BJ (cell line): ENCODE measurements at places on chromosomes 11 and 22.

DNA sequence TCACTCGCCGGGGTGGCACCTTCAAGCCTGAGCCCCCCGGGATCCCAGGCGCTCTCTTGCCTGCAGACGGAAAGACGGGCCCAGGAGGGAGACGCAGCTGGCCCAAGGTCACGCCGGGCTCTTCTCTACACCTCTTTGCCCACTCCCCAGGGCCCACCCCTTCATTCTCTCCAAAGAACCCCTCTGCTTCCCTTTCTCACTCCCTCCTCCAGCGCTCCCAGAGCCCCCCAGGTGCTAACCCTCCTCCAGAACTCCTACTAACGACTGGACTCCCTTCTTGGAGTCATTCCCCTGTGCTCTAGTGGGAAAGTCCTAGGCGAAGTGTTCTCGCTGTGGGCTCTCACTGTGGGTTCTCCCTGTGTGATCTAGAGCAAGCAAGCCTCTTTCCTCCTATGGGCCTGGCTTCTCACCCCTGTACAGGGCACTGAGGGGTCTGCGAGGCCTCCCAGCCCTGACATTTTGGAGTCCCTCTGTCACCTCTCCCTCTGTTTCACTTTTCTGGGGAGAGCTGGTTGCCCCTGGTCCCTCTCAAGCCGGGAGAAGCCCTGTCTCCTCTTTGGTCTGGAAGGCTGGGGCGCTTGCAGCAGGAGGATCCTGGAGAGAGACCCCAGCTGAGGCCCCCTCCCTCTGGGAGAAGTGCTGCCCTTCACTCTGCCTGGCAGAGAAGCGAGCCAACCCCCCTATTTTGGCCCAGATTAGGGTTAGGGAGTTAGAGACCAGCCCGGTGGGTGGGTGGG is 858 bp downstream of the OAF start:
- no peak for DNase-seq

DNA sequence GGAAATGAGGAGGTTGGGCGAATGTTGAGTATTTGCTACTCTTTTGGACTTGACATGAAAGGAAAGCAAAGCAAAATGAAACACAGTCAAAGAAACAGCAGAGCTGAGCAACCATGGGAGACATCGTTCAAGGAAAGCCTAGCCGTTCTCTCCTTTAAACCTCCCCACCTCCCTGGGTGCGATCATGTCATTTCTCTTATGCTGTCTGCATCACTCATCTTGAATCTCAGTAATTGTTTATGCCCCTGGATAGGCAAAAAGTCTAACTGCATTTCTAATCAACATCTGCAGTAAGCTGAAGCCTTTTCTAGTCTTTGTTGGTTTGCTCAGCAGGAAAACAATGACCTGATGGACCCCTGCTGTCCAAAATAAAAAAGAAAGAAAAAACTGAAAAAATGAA is 107.0 kb downstream of the MSANTD4 start:
- DNase-seq, result no peak

DNA sequence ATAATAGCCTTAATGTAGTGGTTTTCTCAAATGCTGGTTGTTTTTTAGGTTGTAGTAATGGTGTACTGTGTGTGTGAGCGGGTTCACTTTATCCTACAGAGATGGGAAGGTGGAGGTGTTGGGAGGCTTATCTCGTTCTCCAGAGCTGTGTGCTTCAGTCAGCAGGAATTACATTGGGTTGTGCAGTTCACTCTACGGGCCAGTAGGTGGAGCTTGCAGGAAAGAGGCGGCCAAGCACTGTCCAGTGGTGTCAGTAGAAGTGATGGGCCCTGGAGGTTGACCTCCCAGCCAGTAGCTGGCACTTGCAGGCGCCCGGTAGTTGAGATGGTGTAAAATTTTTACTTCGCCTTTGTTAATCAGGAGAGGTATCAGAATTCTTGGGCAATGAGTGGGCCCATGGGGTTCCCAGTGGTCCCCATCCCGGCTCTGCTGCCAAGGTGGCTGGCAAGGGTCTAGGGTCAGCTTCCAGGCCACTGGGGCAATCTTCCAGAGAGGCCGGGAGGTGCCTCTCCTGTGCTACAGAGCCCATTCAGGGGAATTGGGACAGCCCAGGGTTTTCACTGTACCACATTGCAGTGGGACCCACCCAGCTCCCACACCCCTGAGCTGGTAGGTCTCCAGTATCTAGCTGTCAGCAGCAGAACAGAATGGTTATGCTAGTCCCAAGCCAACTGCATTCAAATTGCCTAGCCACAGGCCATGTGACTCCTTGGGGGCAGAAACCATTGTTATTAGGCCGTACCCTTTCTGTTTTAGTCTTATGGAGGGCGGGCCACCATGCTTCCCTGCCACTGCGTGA is 43.9 kb downstream of the BIRC2 start:
- DNase-seq, result no peak

DNA sequence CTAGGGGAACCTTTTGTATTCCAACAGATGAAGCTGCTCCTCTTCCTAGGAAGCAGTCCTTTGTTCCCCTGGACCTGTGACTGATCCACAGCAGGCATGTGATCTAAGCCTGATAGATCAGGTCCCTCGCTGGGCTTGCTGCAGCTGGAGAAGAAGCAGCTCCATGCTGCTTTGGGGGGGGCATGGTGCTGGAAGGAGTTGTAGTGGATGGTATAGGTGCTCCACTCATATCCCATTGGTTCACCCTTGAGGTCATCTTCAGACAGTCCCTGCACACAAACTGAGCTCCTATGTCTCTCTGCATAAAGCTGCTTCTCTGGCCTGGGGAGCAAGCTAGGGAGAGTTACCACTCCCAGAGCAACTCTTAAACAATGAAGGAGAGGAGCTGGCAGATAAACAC is 9.5 kb upstream of the RIC3 start:
- no peak for DNase-seq

DNA sequence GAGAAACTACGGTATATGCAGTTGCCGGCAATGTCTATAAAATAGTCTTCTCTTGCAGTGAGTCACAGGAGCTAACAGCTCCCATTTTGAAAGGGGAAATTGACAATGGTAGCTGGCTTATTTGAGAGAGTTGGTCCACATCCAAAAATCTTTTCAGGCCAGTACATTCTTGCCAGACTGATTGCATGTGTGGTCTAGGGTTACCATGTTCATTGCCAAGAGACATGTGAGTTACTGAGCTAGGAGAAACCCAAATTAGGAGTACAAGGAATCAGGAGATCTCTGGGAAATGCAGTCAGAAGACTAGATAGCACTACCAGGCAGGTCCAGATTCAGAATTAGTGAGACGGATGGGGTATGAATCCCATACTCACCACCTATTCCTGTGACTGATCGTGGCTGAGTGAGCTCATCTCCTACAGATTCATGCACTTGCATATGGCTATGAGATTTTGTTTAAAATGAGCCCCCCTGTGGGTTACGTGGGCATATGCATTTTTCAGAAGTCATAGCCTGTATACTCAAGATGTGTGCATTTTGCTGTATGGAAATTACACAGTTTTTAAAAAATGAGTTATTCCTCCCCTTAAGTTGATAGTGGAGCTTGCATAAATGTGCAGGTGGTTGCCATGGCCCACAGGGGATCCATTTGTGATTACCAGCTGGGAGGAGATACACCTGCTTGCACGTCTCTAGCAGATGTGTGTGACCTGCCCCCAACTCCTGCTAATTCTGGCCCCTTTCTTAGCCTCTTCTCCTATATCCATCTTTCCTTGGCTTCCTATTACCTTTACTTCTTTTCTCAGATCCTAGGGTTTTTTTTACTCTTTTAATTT is 102.7 kb downstream of the COMMD9 start:
- peak; percentile 25 for DNase-seq

DNA sequence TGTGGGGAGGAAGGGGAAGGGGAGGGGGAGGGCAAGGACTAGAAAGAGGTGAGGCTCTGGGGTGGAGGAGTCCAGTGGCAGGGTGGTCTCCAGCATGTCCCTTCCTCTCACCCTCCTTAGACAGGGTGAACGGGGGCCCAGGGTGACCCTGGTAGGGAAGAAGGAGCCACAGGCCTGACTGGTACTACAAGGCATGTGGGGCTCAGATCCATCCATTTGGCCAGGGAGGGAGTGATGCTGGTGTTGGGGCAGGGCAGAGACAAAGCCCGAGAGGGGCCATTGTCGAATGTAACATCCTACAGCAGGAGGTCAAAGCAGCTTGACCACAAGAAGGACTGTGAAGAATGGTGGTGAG is 69.0 kb upstream of the SHISAL1 start:
- no peak for DNase-seq
